GF-D8 (cell line): ENCODE measurements at places on chromosomes 11 and 22.

DNA sequence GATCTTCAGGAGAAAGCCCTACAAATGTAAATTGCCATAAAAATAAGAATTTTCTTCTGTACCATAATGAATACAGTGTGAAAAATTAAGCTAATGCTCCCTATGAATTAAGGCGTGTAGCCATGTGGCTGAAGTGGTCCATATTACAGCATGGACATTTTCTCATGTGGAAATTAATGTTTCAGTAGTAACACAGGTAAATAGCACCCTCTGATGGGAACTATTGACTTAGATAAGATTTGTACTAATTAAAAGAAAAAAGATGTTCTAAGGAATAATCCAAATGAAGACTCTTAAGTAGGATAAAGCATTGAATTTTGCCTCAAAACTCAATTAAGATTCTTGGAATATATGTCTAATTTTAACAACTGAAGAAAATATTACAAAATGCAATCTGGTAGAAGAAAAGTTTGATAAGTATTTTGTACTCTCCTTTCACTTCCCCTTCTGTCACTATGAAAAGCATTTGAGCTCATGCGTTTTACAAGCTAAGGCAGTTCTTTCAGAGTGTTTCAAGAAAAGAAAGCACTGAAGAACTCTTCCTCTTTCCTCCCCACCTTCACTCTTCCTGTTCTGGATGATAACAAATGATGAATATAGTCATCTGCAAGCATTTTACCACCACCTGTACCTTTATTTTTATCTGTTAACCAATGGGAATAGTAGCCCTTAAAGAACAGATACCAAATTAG, 9.9 kb upstream of the OR8D2 start:
- no peak for DNase-seq

DNA sequence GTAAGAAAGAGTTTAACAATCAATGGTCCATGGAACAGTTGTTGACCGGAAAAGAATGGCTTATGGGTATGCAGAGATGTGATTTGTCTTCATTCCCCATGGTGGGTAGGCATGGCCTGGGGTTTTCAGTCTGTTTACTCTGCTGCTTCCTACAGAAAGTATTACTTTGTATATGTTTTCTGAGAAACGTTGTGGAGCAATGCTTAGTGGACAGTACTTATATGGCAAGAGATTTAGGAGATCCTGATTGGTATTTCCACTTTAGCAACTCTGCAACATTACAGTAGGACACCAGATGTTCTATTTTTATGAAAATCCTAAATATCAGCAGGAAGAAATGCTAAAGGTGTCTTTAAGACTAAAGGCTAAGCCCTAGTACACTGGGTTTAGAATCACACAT, 309.1 kb downstream of the AASDHPPT start:
- DNase-seq = no peak

DNA sequence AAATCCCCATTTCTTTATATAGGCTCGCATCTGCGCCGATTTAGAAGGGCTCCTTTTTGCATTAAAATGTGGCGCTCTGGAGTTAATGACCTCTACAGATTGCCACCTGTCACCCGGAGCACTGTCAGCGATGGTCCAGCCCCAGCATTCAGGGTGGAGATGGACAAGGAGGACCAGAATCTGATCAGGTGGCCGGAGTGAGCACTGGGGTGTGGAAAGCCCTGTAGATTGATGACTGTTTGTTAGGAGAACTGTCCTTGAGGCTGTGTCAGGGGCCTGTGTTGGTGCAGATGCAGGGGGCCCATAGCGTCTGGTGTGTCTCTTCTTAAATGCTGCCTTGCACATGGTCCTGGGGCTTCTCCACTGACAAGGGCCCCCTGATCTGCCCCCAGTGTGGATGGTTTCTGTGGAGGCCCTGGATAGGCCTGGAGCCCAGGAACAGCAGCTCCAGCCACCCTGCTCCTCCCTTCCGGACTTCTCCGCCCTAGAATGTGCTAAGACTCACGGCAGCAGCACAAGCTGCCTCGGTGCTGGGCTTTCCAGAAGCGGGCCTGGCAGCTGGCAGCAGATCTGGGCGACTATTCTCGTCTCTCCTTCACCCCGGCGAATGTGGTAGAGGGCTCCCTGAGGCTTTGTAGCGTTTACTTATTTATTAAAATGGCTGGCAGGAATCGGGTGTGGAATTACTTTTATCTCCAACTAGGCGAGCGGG, 1333.3 kb downstream of the BRD1 start:
- no peak for DNase-seq

GRCh38 chr11:119860561-119861094, 131.6 kb upstream of the NECTIN1 start:
- no peak for DNase-seq

DNA sequence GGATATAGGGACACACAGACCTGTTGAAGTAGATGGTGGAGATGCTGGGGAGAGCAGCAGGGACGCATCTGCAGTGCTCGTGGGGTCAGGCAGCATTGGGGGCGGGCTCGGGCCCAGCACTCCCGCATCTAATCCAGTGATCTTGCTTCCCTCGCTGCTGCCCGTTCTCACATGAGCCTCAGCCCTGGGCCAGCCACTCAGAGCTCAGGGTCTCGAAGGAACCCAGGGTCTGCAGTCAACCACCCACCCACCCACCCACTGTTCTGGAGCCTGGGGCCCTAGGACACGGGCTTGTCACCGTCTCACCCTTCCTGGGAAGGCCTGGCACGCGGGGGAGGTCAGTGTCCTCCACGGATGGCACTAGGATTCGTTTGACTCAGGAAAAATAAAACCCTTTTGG, 406.0 kb downstream of the TBC1D22A start:
- DNase-seq = no peak

GRCh38 chr11:86219311-86220193, 25.0 kb upstream of the EED start:
- no peak for DNase-seq

DNA sequence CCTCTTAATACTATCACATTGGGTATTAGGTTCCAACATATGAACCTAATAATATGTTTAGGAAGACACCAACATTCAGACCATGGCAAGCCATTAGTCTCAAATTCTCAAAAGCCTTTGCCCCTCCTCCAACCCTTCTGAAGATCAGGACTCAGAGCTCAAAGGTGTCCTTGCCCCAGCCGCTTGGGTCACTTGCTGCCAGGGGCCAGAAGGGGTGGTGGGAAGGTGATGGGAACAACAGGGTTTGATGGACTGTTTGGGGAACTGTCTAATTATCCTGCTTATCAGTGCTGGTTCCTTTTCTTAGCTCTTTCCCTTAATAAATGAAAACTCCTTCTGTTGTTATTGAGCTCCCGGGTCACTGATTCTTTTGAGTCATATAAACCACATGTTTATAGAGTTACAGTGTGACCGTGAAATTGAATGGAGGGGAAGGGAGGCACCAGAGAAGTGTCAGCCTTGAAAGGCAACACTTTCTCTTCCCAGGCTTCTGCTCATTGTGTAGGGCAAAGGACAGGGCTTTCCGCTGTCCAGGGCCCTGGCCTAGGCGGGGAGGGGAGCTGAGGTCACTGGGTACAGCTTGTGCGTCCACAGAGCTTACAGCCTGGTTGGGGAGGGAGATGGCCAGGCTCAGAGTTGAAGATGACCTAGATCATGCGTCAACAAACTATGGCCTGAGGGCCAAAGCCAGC, 105.1 kb downstream of the FBXO7 start:
- DNase-seq = no peak
